ENCODE measurements at places on chromosomes 7 and 10. TPM values are rescaled to one million over a fixed set of nuclear protein-coding genes. Genes with fewer than 3 reads are reported as not detected.

GRCh38 chr10:77505431-77506334, 131.9 kb downstream of the KCNMA1 start:
- no peaks in the 10 kb centered on the region for H3K27me3 ChIP-seq
- no peaks in the 10 kb centered on the region for H3K4me1 ChIP-seq
- H3K4me3 ChIP-seq, result no peak overlapping the region
- no peaks in the 10 kb centered on the region for H3K36me3 ChIP-seq

- H3K36me3 ChIP-seq, result peaks cover 3% of the 10 kb centered on the region
- H3K27ac ChIP-seq, result no peak overlapping the region
- H3K4me3 ChIP-seq, result no peak overlapping the region
- H3K27me3 ChIP-seq, result no peaks in the 10 kb centered on the region
These were observed 167.7 kb upstream of the KCTD7 start for GRCh38 chr7:66460921-66461361.

- H3K27ac ChIP-seq, result no peak overlapping the region
- no peak overlapping the region for H3K4me3 ChIP-seq
- H3K36me3 ChIP-seq, result peaks cover 6% of the 10 kb centered on the region
- H3K4me1 ChIP-seq, result no peaks in the 10 kb centered on the region
These were observed 2.2 kb upstream of the DNAJC1 start for GRCh38 chr10:22005763-22006162.

The GIMAP2 gene
- total RNA-seq, result not detected

The PRKCQ gene
- total RNA-seq, result 11.8 TPM

The PRTFDC1 gene
- total RNA-seq, result 6.8 TPM

The SLC39A12 gene
- not detected for total RNA-seq

DNA sequence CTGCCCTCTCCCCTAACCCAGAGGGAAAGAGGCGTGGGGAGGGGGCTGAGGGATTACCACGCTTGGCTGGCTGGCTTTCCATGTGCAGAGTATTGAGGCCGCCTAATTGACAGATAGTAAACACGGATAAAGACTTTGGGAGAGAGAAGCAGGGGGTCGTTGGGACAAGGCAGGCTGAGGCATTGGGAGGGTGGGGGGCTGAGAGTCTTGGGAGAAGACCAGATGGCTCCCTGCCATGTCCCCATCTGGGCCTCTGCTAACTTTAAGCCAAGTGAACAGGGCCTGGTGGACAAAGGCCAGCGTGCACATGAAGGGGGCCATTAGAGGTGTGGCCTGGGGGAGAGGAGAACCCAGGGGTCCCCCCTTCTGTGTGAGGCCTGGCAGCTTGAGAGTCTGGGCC, 55.4 kb upstream of the MXI1 start:
- no peaks in the 10 kb centered on the region for H3K27me3 ChIP-seq
- no peaks in the 10 kb centered on the region for H3K4me1 ChIP-seq
- no peak for DNase-seq
- H3K36me3 ChIP-seq, result no peaks in the 10 kb centered on the region

- DNase-seq, result peak; percentile 59
- H3K4me3 ChIP-seq, result peak overlapping the region; percentile 63
- peaks cover 78% of the 10 kb centered on the region for H3K27me3 ChIP-seq
- H3K27ac ChIP-seq, result no peak overlapping the region
- H3K4me1 ChIP-seq, result no peaks in the 10 kb centered on the region
- H3K36me3 ChIP-seq, result no peaks in the 10 kb centered on the region
These were observed 1.1 kb upstream of the ZNF503 start for GRCh38 chr10:75402486-75403143.

- DNase-seq, result no peak
- H3K27ac ChIP-seq, result no peak overlapping the region
- no peaks in the 10 kb centered on the region for H3K27me3 ChIP-seq
- H3K4me1 ChIP-seq, result no peaks in the 10 kb centered on the region
- H3K4me3 ChIP-seq, result no peak overlapping the region
These were observed 28.8 kb downstream of the TSPAN15 start for GRCh38 chr10:69480068-69480412.

The AGAP6 gene
- 12.1 TPM for total RNA-seq

Data from H9 (cell line).